ENCODE measurements at places on chromosomes 5 and 9. TPM values are rescaled to one million over a fixed set of nuclear protein-coding genes. Genes with fewer than 3 reads are reported as not detected.

DNA sequence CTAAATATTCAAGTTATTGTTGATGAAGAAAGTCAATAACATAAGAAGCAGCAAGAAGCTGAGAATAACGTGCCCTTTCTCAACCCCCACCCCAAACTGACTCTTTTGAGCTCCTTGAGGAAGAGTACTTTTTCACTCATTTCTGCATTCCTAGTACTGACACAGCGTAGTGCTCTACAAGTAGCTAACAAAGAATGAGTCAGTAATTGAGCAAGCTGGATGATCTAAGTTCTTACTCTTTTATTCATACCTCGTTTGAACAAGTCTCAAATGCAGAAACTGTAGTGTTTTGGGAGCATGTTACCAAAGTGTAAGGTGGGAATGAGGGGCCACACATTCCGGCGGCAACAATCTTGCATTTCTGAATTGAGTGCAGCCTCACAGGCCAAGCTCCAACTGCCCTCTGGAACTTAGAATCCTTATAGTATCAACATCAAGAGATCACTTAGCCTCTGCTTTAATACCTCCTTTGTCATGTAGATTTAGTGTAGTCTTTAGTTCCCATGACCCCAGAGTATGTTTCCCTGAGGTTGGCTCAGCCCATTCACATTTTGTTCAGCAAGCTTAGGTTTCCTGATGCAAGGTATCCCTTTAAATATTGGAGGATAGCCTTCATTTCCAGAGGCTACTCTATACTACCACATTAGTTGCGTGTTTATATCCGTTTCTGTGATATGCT, 152.0 kb downstream of the PRR16 start:
- DNase-seq, result no peak

GRCh38 chr9:133347515-133347984, 381 bp downstream of the MED22 start:
- DNase-seq, result no peak

DNA sequence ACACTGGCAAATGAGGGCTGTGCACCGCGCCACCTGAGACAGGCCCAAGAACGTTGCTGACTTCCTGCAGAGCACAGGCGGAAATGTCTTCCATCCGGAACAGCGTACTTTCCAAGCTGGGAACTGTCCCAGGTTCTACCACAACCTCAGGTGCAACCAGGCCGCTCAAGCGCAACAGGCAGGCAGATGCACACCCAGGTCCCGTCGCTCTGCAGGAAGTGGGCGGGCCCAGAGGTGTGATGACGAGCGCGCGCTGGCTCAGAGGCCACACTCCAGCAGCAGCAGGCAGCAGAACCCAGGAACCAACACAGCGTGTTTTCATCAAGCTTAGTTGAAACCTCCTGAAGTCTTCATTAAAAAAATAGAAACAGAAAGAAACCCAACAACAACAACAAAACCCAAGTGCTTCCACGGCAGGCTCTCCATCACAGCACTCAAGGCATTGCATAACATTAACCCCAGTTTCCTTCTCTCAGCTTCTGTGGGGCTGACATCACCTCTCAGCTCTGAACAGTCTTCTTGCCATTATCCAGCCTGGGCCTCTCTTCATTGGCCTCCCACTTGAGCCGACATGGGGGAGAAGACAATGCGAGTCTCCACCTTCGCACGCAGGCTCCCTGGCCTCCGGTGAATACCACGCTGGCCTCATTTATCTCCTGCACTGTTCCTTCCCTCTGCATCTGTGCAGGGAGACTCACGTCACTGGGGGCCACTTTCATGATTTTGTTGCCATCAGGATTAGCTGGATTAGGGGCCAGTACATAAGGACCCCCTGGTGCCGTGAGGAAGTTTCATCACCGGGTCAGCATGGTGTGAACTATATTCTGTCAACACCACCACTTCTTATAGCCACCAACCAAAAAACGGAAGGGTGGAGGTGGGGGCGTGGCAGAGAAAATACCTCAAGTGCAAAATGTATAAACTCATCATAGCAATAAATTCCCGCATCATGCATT, 22.1 kb downstream of the PTCH1 start:
- no peak for DNase-seq

GRCh38 chr9:125360601-125361000, 99.0 kb downstream of the GAPVD1 start:
- no peak for DNase-seq

GRCh38 chr9:136570191-136570845, 24.5 kb upstream of the NOTCH1 start:
- DNase-seq, result no peak

DNA sequence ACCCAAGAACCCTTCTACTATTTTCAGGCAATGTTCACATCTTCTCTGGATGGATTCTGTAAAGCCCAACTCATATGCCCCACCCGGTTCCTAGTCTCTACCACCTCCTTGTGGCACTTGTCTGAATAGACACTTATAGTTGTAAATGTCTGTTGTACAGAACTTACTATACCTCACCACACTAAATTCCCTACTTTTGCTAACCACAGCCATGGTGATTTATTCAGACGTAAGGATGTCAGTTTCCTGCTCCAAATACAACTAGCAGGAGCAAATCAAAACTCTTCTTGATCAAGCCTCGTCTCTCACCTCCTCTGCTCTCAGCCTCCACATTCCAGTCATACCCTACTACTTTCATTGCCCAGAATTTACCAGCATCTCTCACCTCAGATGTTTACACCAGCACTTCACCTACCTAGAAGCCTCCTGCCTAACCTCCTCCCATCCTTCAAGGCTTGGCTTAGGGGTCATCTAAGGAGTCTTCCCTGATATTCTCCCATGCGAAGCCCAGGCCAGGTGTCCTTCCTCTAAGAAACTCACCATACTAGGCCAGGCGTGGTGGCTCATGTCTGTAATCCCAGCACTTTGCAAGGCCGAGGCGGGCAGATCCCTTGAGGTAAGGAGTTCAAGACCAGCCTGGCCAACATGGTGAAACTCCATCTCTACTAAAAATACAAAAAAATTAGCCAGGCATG, 75.5 kb downstream of the MAPKAP1 start:
- DNase-seq, result peak; percentile 42

- DNase-seq, result no peak
Measured at GRCh38 chr9:99463131-99463530, 241.0 kb downstream of the SEC61B start.

- DNase-seq, result no peak
Measured at GRCh38 chr5:72511774-72512592, 4.8 kb upstream of the ZNF366 start.

GRCh38 chr5:118042076-118042475, 946.3 kb downstream of the DTWD2 start:
- DNase-seq, result no peak

- DNase-seq, result no peak
Measured at GRCh38 chr9:7387840-7388239, 411.7 kb downstream of the DMAC1 start.

GRCh38 chr9:133973111-133973790, 18.9 kb downstream of the VAV2 start:
- DNase-seq, result no peak

DNA sequence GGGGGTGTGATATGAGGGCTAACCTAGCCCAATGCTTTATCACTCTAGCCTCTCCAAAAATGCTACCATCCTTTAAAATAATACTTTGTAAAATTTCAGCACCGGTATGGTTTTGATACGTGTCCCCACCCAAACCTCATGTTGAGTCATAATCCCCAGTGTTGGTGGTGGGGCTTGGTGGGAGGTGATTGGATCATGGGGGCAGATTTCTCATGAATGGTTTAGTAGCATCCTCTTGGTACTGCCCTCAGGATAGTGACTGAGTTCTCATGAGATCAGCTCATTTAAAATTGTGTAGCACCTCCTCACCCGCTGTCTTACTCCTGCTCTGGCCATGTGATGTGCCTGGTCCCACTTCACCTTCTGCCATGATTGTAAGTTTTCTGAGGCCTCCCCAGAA, 35.0 kb upstream of the ANKH start:
- no peak for DNase-seq

DNA sequence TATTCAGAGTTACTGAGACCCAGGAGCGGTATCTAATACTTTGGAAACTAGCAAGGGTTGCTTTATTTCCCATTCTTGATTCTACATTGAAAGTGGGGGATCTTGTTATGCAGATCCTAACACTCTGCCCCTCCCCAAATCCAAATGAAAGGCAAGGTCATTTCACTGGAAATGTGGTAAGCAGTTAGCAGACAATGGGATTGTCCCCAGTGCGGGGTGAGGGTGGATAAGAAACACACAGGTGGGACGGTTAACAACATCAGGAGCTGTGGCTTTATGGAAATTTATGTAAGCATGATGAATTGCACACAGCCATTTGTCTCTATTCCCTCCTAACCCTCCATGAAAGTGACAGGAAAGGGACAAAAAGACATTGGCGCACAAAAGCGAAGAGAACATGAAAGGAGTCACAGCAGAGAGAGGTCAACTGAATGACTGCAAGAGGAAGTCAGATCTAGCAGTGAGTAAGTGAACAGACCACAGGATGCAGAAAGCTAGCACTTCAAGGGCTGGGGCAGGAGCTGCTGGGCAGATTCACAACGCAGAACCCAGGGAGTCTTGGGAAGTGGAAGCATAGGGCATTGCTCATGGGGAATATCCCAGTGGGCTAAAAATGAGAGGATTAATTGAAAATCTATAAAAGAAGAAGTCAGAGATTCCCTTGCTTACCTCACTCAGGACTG, 184.4 kb downstream of the HSD17B3 start:
- no peak for DNase-seq

DNA sequence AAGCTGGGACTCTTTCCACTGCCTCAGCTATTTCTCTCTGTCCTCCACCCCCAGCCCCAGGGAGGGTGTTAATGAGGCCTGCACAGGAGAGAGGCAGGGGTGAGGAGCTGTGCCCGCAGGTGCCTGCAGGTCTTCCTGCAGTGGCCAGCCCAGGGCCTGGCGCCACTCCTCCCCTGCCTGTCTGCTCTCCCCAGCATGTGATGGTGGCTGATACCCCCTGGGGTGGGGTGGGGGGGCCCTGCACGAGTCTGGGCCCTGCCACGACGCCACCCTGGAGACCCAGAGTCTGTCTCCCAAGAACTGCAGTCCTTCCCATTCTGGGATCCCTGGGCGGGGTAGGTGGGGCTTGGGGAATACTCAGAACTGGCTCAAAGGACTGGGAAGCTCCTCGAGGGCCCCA, 166.4 kb upstream of the SMIM23 start:
- no peak for DNase-seq

GRCh38 chr5:60257596-60258271, 364.2 kb upstream of the PDE4D start:
- DNase-seq, result no peak

GRCh38 chr9:107925749-107926297, 436.3 kb upstream of the KLF4 start:
- DNase-seq, result no peak

Gene MCIDAS
- polyA plus RNA-seq, result 0.71 TPM

Gene ZBTB34
- polyA plus RNA-seq, result 23.1 TPM

Gene MVB12B
- 15.0 TPM for polyA plus RNA-seq

Gene CYSRT1
- polyA plus RNA-seq, result 13.2 TPM

Gene LHX6
- polyA plus RNA-seq, result 3.5 TPM

Gene SLC35D2
- polyA plus RNA-seq, result 40.0 TPM

Gene NR2F1
- polyA plus RNA-seq, result 220 TPM

Gene FAXDC2
- 42.6 TPM for polyA plus RNA-seq

Gene ZER1
- 31.3 TPM for polyA plus RNA-seq

Gene PPP3R2
- not detected for polyA plus RNA-seq

Gene FAM151B
- 4.2 TPM for polyA plus RNA-seq

Gene ZBED3
- 40.3 TPM for polyA plus RNA-seq

Measured in left kidney (tissue), 8 donors.